Stimulated activated CD8-positive, alpha-beta memory T cell treated with anti-CD3 and anti-CD28 coated beads, Interleukin-4, amount 100 ng/mL, for 48 hours (primary cell): ENCODE measurements at places on chromosomes 3 and 15.

- DNase-seq = no peak
Measured at GRCh38 chr3:4021162-4021561, 221.9 kb downstream of the LRRN1 start.

- no peak for DNase-seq
Measured at GRCh38 chr3:58154626-58155449, 55.9 kb downstream of the DNASE1L3 start.

- DNase-seq = no peak
Measured at GRCh38 chr3:186823386-186823785, 17.1 kb upstream of the RFC4 start.

DNA sequence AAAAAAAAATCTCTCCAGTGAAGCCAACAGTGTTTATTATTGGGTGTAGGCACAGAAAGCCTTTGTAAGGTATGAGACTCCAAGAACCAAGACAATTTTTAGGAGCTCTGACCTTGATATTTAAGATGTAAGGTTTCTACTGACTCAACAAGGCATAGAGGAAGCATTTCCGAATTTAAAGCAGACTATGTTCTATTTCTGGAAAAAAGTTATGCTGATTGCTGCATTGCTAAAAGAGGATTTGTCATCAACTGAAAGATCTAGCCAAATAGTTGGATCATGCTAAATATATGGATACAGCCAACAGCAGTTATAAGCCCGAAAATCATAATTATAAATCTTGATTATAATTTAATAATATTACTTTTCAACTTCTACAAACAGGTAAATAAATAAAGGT lies 53.3 kb upstream of the MELTF start:
- no peak for DNase-seq

DNA sequence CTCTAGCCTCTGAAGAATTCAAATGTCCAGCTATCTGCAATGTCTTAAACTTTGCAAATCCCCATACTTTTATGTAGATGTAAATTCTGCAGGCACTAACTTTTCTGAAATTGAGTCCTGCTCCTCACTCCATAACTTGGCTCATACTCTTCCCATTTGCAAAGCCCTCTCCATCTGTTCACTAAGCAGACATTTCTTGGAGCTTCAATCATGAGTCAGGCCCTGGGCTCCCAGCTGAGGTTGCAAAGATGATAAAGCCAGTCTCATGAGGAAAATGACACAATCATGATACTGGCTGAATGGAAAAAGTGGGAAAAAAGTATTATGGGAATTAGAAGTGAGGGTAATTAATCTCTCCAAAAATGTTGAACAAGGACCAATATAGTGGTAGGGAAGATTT lies 507.6 kb downstream of the NR2F2 start:
- no peak for DNase-seq

DNA sequence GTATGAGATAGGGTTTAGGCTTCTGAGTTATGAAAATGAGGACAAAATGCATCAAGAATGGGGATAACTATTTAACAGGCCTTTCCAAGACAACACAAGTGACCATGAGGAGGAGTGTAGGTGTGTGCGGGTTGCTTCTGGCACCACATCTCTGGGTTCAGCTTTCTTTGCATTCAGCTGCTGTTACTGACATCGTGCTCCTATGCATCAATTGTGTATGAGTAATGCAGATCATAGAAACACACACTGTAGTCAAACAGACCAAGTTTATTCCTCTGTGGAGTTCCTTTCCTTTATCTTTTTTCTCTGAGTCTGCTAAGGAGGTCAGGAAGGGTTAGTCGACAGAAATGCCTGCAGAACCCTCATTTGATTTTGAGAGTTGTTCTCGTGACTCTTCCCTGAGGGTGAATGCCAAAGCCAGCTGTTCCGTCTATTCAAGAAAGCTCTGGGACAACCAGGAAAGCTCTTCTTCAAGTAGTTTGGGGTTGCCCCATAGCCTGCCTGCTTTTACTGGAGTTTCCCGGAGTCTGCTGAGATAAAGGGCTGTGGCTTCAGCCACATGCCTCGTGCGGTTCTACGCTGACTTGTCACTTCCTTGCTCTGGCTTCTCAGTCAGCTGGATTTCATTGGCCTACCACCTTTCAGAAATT lies 136.7 kb upstream of the TLE3 start:
- DNase-seq = no peak

DNA sequence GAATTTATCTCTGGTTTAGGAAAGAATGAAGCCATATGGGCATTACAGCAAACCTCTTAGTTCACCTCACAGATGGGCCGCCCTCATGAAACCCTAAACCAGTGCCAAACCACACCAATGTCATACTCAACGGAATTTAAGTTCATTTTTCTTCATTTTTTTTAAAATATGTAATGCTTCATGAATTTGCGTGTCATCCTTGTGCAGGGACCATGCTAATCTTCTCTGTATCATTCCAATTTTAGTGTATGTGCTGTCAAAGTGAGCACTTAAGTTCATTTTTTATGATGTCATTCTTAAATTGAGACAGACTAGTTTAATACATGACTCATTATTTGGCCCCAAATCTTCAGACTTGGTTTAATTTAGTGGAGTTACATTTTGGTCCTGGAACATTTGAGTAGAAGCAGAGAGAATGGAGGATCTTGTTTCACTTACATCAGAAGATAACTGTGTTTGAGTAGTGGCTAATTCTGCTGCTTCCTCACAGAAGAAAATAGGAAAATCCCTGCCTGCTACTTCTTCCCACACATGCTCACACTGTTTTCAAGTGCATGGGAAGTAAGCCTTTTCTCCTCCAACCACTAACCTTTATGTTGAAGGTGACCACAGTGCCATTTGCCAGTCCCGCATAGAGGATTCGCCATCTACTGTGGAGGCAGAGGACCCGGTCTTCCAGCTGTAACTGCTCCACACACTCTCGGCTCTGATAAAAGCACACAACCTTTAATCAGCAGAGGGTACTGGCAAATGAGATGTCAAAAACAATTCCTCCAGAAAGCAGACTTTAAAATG lies 63.3 kb downstream of the ZNF106 start:
- DNase-seq = no peak

GRCh38 chr15:36925653-36926426 lies 174.5 kb downstream of the MEIS2 start:
- DNase-seq = no peak

DNA sequence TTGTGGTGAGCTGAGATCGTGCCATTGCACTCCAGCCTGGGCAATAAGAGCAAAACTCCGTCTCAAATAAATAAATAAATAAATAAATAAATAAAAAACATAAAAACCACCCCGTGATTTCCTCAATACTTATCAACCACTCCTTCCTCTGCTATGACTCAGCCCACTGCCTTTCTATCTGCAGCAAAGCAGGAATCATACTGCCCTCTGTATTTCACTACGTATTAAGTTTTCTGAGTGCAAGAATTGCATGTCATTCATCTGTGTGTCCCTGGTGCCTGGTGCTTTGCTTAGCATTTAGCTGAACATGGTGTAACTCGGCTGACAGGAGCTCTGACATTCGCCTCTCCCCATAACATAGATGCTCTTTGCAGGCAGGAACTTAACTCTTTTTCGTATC lies 7.1 kb downstream of the LSG1 start:
- no peak for DNase-seq

DNA sequence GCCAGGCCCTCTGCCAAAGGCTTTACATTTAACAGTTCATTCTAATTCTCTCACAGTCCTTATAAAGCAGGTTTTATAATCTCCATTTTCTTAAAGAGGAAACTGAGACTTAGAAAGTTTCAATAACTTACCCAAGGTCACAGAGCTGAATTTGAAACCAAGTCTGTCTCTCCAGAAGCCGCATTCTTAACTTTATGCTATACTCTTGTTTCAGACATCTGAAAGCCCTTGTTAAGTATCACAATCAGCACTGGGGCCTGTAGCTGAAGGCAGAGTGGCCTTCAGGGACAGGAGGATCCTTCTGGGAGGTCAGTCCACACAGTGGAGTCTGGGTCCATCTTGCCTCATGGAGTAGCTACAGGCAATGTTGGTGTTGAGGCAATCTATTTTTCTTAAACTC lies 27.9 kb downstream of the LRRN1 start:
- DNase-seq = no peak

DNA sequence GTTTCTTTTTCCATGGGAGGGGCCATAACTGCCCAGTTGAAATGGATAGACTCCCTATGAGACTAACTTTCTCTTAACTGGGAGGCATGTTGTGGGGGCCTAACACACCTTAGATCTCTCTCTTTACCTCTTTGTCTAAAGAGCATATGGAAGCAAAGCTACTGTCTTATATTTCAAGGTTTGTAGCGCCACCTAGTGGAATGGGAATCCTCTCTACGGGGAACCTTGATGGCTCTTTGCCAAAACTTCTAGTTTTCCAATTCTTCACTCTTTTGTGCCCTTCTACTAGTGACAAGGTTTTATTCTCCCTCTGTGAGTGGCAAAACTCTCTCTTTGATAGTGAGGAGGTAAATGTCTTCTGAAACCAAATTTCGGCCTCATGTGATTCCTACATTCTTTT lies 1030.4 kb upstream of the CADM2 start:
- no peak for DNase-seq

GRCh38 chr15:60695713-60696522 lies 217.0 kb upstream of the ICE2 start:
- DNase-seq = peak; percentile 86

DNA sequence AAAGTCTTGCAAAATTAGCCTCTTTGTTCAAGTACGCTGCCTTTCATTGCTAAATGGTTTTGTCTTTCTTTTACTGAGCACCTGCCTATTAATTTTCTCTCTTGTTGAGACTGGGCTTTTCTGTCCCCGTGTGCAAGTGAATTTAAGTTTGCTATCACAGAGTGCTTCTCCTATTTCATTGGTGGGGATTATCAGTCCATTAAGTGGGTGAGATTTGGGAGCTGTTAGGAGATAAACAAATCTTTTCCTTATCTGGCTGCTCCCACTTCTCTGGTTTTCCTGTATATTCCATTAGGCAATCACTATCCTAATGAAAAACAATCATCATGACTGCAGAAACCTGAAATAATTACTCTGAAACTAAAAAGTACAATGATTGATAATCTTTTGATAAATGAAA lies 254.2 kb downstream of the NR1D2 start:
- no peak for DNase-seq

- DNase-seq = no peak
Measured at GRCh38 chr3:71903936-71904335, 119.0 kb upstream of the PROK2 start.

GRCh38 chr15:58171476-58172061 lies 33.4 kb downstream of the AQP9 start:
- no peak for DNase-seq

GRCh38 chr3:107884719-107885460 lies 205.9 kb downstream of the CD47 start:
- no peak for DNase-seq

- DNase-seq = no peak
Measured at GRCh38 chr3:102125994-102126368, 276.7 kb downstream of the NFKBIZ start.

DNA sequence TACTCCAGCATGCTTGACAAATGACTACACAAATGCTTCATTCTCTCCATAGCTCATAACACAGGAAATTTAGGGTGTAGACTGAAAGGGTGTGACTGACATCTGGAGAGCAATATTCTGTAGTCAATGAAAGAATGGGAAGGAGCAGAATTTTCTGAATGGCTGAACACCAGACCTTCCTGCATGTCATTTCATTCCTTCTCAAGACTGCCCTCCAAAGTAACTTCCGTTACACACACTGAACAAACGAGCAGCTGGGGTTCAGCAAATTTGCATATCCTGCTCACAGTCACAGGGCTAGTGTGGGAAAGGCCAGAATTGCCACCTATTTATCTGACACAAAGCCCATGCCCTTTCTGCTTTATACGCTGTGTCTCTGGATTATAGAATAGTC lies 325.0 kb upstream of the CFAP20DC start:
- no peak for DNase-seq

DNA sequence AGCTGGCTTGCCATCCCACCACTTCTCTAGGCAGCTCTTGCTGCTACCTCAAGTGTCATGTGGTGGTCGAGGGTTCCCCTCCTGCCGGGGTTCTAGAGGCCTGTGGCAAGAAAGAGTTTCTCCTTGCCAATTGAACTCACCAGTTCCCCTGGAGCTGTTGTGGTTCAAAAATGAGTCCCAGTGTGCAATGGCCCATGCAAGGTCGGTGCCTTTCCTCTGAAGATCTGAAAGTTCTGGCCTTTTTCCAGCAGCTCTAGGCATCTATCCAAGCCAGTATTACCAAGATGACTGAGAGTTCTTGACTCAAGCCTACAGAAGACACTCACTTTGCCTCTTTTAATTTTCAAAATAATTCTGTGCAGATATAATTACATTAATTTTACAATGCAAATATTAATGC lies 163.6 kb downstream of the KCNMB2 start:
- DNase-seq = no peak

DNA sequence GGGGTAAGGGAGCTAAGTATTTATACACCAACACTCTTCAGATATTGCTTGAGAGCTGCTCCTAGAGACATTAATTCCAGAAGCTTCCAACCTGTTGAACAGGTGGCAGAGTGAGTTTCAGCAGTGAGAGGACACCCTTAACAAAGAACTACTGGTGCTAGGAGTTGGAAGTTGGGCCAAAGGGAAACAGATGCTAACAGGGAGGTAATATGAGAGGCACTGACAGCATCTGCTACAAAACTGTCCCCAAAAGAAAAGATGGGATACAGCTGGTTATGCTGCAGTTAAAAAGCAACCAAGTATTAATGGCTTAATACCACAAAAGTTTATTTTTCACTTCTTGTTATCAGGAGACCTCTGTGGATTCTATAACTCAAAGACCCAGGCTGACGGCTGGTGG lies 104.5 kb upstream of the SATB1 start:
- no peak for DNase-seq

- DNase-seq = no peak
Measured at GRCh38 chr3:134881305-134881704, 86.2 kb downstream of the EPHB1 start.

DNA sequence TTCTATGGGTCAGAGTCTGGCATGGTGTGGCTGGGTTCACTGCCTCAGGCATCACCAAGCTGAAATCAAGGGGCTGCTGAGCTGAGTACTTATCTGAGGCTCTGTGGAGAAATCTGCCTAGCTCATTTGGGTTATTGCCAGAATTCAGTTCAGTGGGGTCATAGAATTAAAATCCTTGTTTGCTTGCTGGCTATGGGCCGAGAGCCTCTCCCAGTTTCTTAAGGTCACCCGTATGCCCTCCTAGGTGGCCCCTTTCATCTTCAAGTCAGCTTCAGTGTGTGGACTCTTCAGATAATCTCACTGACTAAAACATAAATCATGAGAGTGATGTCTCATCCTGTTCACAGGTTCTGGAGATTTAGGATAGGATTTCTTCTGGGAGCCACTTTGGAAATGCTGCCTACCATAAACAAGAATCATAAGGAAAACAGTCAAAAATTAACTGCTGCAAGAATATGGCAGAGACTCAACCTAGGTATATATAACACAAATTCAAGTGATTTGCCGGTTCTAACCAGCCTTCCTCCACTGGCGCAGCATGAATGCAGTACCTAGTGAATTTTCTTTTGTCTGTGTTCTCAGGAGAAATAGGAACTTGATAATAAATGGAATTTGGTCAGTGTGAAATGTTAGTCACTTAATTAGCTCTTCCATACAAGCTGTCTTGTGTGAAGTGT lies 5.3 kb downstream of the CP start:
- DNase-seq = no peak

DNA sequence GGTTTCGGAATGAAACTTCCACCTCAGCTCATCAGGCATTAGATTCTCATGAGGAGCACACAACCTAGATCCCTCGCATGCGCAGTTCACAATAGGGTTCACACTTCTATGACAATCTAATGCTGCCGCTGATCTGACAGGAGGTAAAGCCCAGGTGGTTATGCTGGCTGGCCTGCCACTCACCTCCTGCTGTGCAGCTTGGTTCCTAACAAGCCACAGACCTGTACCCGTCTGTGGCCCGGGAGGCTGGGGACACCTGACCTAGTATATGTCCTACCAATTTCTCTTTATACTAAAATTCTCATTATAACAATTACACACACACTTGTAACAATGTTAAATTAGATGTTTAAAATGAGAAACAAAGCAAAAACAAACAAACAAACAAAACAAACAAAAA lies 172.2 kb downstream of the SLC9A9 start:
- no peak for DNase-seq
